ENCODE measurements at places on chromosomes 1 and 21.

GRCh38 chr1:172623748-172624147 is 35.2 kb upstream of the FASLG start:
- DNase-seq = no peak

- DNase-seq = no peak
Observed at GRCh38 chr21:46454142-46454541, 4.5 kb upstream of the DIP2A start.

DNA sequence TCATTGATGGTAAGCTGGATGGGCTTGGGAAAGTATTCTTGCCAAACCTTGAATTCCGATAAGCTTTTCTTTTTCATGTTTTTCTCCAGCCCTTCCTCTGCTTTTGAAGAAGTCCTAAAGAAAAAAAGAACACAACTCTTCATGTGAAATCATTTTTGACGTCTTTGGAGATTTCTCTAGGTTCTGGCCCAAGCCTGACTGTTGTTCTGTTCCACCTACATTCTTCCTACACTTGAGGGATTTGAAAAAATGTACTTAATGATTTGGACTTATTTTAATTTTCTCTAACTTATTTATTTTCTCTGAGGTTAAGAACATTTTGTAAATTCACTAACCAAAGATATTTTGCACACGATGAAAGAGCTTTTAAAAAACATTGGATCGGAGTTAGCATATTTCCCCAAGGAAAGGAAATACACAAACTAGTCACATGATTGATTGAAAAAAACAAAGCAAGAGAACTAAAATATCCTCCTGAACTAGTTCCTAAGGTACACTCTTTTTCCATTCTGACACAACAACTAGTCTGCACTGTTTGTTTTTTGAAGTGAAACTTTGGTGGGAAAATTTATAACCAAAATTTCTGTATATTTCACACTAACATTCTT is 82.3 kb downstream of the LTN1 start:
- DNase-seq = no peak

DNA sequence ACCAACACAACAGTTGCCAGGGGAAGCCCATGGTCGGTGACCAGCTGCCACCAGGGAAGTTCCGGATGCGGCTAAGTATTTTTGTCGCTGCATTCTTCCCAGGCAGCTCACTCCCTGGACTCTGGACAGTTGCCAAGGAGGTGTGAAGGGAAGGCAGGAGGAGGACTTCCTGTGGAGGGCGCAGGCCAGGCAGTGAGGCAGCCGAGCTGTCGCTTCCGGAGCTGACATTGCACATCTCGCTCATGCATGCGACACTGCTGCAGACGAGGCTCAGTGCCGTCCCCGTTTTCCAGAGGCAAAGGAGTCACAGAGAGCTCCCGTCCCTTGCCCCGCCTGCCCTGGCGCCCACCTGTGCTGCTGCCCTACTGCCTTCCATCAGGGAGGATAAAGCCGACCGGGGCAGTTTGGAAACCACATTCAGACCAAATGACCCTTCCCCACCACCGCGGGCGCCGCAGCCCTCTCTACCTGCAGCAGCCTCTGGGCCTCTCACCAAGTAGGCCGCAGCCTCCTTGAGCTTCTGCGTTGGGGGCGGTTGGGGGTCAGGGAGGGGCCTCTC is 81.4 kb downstream of the NENF start:
- DNase-seq = no peak

DNA sequence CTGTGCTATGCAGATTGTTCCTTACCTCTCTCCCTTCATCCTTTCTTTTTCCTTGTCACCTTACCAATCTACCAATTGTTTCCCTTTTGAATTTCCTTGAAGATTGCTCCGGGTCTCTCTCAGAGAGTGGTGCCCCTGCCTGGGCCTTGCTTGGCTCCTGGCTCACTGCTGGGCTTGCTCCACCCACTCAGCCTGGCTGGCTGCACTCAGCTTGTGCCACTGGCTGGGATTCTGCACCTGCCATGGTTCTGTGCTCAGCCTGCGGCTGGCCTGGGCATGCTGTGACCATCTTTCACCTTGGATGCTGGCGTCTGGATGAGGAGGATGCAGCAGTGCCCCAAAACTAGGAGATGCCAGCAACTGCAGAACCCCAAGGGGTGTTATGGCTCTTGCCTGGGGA is 463.9 kb upstream of the CXADR start:
- DNase-seq = no peak

GRCh38 chr1:60035921-60036320 is 37.6 kb downstream of the C1orf87 start:
- no peak for DNase-seq

DNA sequence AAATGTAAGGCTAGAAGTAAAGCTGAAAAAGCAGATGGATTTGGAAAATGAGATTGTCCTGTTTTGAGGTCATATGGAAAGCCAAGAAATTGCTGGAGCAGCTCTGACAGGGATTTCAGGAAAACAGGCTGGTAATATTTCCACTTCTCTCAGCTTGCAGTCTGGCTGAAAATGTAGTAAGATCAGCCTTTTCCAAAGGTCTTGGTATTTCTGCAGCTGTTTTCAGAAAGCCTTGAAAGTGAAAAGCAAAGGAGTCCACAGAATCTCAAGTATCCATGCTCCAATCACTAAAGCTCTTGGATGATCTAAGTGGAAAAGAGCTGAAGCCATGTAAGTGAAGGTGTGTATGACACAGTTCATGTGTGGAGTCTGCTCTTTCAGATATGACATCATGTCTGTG is 41.6 kb upstream of the APOBEC4 start:
- no peak for DNase-seq

DNA sequence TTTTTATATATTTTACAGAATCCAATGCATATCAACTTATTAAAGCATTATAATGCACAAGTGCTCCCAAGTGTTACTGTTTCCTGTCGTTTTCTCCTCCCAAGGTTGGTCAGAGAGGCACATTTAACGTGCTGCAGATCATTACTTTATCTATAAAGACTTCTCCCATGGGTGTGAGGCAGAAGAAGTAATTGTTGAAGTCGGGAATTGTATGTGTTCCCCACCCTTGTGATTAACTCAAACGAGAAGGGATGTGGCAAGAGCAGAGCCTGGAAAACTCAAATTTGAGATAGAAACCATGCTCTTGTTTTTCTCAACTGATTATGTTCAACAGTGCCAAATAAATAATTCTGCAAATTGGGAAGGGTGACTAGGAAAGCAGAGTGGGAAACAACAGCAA is 412.5 kb upstream of the ADAMTS5 start:
- no peak for DNase-seq

DNA sequence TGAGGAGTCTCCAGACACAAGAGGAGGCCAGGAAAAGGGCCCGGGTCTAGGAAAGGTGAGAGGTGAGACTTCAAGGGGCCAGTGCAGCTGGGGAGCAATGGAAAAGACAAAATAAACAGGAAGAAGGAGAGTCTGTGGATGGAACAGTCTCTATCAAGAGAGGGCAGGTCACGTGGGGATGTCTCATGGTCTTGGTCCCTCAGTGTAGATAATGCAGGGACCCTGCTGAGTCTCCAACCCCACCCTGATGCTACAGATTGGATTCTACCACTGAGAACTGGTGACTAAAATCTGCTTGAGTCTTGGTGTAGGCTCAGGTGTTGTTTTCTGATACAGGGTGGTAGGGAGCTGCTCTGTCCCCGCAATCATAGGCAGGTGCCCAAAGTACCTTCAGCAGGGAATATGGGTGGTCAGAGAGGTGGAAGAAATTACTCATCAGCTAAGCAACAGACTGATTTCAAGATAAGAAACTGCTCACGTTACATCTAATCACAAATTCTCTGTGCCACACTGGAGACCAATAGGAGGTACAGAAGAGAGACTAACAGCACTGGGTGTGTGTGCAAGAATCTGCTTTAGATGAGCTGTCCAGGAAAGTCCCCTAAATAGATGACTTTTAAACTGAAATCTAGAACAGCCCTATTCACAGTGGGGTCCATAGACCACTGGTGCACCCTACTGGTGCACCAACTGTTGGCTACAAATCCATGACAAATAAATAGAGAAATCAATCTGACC is 101.5 kb upstream of the TLR5 start:
- no peak for DNase-seq

GRCh38 chr1:24285231-24285630 is 33.9 kb upstream of the GRHL3 start:
- no peak for DNase-seq

- no peak for DNase-seq
Observed at GRCh38 chr1:2778220-2778592, 23.3 kb downstream of the TTC34 start.

DNA sequence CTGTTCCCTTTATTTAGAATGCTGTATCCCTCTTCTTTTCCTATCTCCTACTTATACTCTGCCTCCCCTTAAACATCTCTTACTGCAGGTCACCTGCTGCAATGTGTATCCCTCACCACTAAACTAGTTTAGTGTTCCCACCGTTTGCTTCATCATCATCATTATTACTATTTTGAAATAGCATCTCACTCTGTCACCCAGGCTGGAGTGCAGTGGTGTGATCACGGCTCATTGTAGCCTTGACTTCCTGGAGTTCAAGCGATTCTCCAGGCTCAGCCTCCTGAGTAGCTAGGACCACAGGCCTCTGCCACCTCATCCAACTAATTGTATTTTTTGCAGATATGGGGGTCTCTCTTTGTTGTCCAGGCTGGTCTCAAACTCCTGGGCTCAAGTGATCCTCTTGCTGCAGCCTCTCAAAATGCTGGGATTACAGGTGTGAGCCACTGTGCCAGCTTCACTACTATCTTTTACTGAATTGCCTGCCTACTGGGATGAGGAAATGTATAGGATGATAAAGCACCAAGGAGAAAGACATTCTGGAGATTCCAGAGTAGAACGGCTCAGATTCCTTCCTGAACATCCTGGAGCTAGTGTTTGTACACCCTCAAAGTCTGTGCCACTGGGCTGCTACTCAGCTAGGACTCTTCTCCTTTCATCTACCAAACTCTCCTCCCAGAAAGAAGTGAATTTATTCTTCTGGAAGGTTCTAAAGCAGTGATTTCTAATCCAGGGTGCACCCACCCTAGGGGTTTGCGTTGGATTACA is 8.6 kb upstream of the IFNAR1 start:
- no peak for DNase-seq

GRCh38 chr1:65440915-65441314 is 20.4 kb downstream of the LEPR start:
- DNase-seq = no peak

Measured in amygdala (tissue), 56 donors.